Fibroblast of skin of scalp (primary cell): ENCODE measurements at places on chromosomes 11 and 22.
A peak's percentile ranks its signal among the peaks of the same experiment; 100 is the strongest.

GRCh38 chr11:17163291-17163690 lies 44.5 kb downstream of the PIK3C2A start:
- DNase-seq: no peak

DNA sequence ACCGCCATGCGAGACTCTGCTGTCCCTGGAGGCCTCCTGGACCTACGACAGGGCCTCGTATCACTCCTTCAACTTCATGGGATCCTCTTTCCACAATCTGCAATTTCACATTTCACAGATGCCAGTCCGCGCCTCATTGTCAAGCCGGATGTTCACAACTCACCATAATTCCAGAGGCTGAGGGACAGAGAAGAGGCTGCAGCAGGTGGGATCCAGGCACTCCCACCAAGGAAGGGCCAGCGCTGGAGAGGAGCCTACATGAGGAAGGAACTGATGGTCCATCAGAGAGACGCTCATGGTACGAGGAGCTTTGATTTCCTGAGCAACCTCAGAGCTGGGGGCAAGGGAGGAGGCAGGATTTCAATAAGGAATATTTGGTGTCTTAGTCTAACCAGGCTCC lies 495.0 kb downstream of the BRD1 start:
- no peak for DNase-seq

DNA sequence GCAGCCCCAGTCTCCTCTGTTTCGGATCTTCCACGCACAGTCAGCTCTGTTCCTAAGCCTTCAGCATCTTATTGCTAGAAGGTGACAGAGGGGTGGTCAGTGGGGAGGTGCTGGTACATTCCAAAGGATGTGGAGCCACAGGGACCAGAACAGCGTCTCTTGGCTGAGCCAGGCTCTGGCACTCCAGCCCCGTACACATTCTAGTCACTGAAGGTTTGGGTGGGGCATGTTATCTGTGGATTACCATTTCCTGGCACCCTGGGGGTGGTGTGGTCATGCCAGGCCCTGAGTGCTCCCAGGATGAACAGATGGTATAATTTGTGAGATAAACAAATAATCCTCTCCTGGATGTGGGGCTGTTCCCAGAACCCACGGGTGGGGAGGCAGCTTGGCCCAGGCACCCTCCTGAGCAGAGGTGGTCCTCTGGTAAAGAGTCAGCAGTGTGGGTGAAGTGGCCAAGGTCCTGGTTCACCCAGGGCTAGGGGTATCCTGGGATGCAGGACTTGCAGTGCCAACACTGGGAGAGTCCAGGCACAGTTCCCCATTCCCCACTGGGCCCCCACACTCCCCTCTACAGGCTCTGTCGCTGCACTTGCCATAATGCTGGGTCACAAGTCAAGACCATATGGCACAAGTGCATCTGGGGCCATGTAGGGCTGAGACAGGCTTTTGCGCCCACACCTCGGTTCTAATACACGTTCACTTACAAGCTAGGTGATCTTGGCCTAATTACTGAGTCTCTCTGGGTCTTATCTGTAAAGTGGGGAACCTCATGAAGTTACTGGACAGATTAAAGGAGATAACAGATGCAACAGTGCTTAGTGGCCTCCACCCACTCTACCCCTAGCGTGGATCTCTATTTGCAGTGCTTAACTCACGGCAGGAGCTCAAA lies 33.0 kb downstream of the DKK3 start:
- DNase-seq: no peak

DNA sequence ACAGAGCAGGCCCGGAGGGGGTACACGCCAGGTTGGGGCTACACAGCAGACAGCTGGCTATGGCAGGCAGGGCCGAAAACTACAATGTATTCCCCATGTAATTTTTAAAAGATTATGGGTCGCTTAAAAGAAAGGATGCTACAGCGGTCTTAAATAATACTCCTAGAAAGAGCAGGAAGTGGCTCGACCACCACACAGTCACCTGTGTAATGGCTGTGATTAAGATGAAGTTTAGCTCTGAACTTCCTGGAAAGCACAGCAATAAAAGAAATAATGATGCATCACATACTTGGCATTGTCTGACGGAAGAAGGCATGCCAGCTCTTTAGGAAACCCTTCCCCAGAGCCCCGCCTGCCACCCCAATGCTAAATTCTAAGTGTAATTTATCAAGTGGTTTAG lies 32.6 kb downstream of the WNT11 start:
- no peak for DNase-seq

GRCh38 chr11:64745189-64745520 lies 1.2 kb upstream of the RASGRP2 start:
- no peak for DNase-seq

DNA sequence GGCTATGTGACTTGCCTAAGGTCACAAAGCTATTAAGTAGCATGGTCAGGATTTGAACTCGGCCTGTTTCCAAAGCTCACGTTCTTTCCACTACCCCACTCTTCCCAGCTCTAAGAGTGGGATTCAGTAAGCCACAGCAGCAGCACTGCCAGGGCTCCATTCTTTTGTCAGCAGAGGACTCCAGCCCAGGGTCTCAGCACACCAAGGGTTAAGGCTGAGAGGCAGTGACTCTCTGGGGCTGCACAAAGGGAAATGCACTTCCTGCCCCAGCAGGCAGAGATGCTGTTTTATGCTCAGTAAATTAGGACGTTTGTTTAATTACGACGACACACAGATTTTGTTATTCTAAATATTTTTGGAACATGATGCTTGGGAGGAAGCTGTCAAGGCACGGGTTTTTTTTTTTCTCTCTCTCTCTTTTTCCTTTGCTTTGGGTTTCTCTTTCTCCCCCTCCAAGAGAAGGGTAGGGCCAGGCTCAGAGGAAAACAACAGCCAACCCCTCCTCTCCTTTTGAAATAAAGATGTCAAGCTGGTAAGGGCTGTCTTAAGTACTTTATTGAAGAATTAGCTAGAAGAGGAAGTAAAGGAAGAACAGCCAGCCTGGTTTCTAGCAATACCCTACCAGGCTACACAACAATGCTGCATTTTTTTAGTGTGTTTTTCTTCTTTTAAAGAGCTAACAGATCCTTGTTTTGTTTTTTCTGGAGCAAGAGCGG lies 2.8 kb downstream of the MYH9 start:
- peak; percentile 53 for DNase-seq

GRCh38 chr11:35214226-35214770 lies 75.3 kb downstream of the CD44 start:
- DNase-seq: peak; percentile 68

GRCh38 chr11:83713708-83714107 lies 427.5 kb upstream of the CCDC90B start:
- no peak for DNase-seq

DNA sequence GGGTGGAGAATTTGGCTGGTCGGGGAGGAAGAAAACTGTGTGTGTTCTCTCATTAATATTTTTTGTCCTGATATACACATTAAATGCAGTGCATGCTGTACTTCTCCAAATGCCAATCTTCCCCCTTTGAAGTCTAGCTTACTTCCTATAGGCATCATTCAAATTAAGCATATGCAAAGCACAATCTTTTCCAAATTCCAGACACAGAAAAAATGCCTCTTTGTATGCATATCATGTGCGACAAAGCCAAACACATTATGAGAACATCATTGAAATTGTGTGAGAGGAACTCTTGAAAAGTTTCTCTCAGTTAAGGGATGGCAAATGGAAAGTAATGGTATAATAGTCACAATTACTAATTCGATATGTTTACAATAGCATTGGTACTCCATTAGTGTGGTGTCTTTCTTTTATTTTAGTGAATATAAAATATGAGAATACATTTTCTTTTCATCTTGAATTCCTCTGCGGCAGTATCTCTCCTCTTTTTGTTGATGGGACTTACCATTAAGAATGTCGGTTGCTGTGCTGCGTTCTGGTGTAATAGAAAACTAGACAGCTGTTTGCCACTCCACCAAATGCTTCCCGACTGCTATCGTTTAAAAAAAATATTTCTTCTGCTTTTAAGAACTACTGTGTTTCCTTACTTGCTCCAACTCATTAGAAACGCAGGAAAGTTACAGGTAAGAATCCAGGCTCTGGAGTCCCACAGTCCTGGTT lies 19.3 kb upstream of the NRIP3 start:
- no peak for DNase-seq

DNA sequence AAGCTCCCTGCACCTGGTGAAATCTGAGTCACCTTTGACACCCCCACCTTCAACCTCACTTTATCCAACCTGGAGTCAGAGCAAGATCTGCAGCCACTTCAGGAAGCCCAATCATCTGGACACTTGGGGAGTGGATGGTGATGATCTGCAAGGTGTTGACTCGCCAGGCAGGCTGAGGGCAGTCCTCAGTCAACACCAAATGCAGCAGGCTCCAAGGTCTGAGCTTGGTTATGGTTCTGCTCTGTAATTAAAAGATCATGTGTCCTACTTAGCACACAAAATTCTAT lies 446.9 kb downstream of the BRD1 start:
- DNase-seq: no peak

DNA sequence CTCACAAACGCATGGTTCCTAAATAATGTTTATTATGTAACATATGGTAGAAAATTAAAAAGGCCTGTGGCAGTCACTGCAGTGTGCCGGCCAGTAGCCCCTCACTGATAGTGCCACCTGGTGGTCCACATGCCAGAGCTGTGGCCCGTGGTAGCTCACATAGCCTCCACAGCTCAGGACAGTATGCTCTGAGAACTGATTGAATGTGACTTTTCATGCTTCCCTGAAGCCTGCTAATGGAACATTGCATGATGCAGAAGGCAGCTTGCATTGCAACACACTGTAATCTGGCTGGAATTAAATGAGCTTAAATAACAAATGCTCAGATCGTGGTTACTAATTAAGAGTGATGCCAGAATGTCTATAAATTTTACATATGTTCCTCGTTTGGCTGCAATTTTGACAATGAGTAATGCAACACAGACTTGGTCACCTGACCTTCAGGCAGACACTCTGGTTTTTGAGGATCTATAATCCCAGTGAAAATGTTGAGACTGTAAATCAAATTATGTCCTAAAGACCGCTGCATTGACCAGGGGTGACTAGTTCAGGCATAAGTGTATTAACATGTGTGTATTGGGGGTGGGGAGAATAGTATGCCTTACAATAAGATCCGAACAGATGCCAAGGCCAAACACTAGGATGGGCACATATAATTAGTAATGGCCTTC lies 566.4 kb downstream of the METTL15 start:
- DNase-seq: peak; percentile 90

DNA sequence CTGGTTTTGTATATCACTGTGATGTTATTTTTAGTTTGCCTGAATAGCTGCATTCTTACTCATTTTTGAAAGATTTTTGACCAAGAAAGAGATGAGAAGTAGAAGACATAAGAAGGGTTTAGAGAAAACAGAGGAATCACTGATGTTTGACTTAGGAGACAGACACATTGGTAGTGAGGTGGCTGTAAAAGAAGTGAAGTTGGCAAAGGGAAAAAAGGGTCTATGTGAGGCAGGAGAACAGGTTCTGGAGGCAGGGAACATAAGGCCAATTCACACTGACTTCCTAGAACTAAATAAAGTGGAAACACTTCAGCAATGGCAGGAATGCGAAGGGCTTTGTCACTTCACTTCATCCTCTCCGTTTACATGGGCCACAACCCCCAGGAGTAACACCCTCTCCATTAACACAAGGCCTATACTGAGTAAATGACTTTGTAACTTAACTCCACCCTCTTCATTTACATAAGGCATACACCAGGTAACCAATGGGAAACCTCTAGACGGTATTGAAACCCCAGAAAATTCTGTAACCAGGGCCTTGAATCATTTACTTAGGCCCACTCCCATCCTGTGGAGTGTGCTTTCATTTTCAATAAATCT lies 36.5 kb downstream of the CTSC start:
- no peak for DNase-seq

DNA sequence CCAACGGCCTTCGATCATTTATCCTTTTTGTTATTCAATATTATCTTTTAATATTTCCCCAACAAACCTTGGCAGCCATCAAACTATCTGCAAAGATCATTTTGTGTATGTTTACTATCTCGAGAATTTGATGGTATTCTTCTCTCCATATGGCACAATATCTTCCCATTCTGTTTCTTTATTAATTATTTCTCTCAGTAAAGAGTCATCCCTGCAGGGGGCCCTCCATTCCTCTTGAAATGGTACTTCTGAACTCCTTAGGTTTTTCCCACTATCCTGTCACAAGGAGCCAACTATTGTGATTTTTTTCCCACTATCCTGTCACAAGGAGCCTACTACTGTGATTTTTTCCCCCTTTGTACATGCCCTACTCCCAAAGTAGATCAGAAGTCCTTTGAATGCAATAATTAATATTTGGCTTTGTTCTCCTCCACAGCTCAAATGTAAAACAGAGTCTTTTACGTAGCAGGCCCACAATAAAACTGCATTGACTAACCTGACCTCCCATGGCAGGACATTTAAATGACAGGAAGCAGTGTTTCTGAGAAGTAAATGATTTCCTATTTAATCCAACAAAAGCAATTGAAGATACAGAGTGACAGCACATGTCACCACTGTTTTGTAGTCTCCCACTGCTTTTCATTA lies 43.3 kb downstream of the PDGFD start:
- peak; percentile 12 for DNase-seq

DNA sequence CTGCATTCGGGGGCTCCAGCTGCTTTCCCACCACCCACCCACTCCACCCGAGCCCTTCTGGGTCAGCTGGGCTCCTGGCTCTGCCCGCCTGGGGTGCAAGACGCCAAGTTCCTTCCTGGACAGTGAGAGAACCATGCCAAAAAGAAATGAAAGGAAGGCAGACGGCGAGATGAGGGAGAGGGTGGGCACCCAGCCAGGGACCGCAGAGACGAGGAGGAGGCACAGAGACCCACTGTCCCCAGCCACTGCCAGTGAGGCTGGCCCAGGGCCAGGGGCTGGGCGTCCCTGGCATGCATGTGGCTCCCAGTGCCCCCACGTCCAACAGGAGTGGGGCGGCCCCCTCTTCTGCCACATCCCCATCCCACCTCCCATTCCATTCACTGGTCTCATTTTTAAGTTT lies 10.8 kb upstream of the CD81 start:
- DNase-seq: no peak

GRCh38 chr22:38026130-38027111 lies 30.8 kb upstream of the PICK1 start:
- no peak for DNase-seq

- no peak for DNase-seq
Observed at GRCh38 chr11:34565417-34566207, 52.0 kb upstream of the ELF5 start.

- DNase-seq: no peak
Observed at GRCh38 chr11:44564166-44564565, 1.3 kb upstream of the CD82 start.

DNA sequence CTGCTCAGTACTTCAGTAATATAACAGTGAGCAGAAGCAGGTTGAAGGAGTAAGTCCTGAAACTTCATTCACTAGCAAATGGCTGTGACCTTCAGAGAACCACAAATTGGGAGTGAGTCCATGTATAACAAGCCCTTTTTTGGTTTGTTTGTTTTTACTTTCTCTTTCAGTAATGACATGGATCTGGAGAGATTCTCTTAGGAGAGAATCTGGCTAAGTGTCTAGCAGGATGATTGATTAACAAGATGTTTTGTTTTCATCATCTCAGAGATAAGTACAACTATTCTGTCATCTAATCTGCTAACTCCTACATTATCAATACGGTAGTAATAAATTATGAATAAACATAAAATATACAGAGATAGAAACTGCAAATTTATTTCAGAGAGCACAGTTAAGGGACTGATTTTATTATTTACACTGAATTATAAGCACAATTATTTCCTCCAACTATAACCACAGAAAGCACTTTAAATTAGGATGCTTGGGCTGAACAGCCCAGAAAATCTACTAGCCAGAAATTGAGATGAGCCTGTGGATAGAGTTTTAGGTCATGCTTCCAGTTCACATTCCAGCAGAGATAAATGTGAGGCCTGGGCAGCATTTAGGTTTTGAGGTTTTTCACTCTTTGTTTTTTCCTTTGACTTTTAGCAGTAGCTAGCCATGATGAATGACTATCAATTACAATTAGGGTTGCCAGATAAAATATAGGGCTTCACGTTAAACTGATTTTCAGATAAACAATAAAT lies 429.3 kb upstream of the FAT3 start:
- no peak for DNase-seq
